ENCODE measurements at places on chromosomes 1 and 21. TPM values are rescaled to one million over a fixed set of nuclear protein-coding genes. Genes with fewer than 3 reads are reported as not detected.
A peak's percentile ranks its signal among the peaks of the same experiment; 100 is the strongest.

DNA sequence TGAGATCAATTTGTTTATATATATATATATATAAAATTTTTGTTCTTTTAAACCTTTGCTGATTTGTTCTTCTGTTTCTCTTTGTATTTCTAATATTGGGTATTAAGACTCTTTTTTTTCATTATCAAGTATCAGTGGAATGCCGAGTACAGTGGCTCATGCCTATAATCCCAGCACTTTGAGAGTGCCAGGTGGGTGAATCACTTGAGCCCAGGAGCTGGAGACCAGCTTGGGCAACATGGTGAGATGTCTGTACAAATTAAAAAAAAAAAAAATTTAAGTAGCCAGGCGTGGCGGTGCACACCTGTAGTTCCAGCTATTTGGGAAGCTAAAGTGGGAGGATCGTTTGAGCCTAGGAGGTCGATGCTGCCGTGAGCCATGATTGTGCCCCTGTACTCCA lies 67.1 kb downstream of the MAST2 start:
- no peak for DNase-seq

DNA sequence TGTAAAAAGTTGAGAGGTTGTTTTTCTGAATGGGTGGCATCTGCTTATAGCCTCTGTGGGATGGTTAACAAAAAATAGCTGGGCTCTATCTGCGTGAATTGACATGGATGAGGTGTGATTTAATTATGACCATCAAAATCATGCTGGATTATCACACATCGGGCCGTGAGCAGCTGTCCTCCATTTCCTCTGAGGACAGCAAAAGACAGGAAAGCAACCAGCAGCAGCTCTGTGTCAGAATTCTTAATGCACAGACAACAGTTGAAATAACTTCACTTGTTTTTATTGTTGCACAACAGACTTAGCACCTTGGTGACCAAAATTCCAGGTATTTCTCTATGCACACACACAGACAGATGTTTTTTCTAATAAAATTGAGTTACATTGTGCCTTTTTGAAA lies 54.5 kb upstream of the LAPTM5 start:
- DNase-seq, result no peak

- no peak for DNase-seq
Measured at GRCh38 chr1:57464756-57465155, 40.9 kb upstream of the DAB1 start.

DNA sequence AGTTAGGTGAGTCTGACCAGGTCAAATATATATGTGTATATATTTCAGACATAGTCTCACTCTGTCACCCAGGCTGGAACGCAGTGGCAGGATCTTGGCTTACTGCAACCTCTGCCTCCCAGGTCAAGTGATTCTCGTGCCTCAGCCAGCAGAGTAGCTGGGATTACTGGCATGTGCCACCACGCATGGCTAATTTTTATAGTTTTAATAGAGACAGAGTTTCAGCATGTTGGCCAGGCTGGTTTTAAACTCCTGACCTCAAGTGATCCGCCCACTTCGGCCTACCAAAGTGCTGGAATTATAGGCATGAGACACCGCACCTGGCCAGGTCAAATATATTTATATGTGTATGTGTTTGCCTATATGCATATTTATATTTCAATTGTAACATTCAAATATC lies 581.5 kb upstream of the B3GALT2 start:
- DNase-seq, result no peak

DNA sequence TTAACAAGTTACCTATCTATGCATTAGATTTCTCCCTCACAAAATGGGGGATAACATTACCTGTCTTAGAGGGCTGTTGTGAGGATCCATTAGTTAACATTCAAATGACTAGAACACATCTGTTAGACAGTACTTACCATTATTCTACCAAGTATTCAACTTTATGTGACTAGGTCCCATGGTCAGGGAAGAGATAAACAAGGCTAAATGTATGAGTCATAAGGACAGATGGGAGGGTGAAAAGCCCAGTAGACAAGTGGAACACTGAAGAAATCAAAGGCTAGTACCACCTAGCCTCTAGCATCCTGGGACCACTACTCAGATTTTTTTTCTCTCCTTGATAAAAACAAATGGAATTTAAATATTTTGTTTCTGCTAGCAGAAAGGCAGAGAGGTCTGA lies 9.0 kb upstream of the VHLL start:
- DNase-seq, result no peak

DNA sequence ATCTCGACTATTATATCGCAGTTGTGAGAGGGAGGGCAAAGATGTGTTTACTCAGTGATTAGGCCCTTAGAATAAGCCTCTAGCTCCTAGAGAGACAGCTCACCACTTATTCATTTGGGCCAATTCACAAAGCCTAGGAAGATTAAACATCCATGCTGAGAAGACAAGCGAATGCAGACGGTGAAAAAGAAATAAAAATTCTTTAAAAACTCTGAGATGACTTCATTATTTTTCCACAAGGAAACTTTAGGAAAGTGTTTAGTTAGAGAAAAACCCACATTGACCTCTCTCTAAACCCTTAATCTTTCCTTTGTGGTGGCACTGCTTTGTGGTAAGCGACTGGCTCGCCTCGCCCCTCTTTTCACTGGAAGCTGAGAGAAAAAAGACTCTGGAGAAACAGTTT lies 146.8 kb upstream of the DMRTA2 start:
- DNase-seq, result no peak

DNA sequence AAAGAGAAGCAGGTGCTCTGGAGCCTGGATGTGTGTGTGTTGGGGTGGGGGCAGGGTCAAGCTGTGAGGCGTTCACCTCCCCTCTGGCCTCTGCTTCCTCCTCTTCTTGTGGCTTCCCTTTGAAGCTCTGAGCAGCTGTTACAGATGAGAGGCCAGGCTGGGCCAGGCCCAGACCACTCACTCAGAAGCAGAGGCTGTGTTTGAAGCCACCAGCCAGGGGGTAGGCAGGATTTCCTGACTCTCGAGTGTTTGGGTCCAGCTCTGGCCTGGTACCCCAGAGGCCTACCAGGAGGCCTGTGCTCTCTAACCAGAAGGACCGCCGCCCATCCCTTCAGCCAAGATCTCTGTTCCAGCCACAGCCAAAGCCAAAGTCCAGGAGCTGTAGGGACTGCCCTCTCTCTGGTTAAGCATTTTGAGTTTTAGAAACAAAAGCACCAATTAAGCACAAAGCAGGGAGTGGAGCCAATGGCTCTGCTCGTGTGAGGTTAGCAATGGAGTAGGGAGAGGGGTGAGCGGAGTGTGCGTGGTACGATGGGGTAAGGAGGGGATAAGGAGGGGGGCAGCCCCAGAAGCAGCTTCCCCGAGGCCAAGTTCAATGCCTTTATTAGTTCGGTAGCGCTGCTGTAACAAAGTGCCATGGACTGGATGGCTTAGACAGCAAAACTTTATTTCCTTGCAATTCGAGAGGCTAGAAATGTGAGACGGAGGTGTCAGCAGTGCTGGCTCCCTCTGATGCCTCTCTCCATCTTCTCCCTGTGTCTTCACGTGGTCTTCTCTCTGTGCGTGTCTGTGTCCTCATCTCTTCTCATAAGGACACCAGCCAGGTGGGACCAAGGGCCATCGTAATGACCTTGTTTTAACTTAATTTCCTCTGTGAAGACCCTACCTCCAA lies 20.5 kb downstream of the RCSD1 start:
- DNase-seq, result no peak

DNA sequence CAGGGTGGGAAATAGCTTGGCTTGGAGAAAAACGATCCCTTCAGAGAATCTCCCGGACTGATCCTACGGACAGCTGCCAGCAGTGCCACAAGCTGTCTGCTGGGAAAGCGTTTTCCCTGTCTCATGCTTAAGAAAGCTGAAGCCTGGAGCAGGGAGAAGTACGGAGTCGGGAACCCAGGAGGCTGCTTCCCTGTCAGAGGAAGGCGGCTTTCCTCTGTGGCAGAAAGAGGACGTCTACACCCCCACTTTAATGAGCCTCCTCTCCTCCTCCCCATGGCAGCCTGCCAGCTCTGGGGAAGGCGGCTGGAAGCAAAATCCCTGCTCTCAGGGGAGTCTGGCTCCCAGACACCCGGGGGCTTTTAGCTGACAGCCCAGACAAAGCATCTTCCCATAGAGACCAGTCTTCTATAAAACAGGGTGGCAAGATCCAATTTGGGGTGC lies 7.3 kb downstream of the KIF21B start:
- no peak for DNase-seq

- peak; percentile 81 for DNase-seq
Measured at GRCh38 chr1:2786329-2787162, 14.9 kb downstream of the TTC34 start.

- no peak for DNase-seq
Measured at GRCh38 chr1:69295265-69295664, 272.5 kb upstream of the LRRC7 start.

Gene SYPL2
- total RNA-seq, result not detected

DNA sequence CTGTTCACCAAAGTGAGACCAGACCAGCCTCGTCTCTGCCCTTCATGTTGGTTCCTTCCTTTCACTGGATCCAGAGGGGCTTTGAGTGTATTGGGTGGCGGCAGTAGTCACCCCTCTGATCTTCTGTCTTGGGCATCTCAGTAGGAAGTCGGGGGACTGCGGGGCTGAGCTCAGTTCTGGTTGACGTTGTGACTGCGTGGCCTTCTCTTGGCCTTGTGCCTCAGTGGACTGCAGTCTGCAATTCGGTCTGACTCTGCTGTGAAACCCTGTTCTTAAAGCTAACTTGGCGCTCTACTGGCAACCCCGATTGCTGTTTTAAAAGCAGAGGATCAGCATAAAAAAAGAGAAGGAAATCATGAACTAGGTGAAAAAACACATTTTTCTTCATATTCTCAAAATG lies 56.7 kb downstream of the SLC37A1 start:
- DNase-seq, result no peak

Gene FAM89A
- total RNA-seq, result 3.3 TPM

Gene CXADR
- 0.52 TPM for total RNA-seq

- no peak for DNase-seq
Measured at GRCh38 chr1:96365076-96365475, 356.5 kb upstream of the PTBP2 start.

- no peak for DNase-seq
Measured at GRCh38 chr1:33908324-33908956, 44.6 kb downstream of the HMGB4 start.

Gene SLC5A9
- not detected for total RNA-seq

Gene ERICH3
- total RNA-seq, result not detected

Gene MFAP2
- total RNA-seq, result not detected

Gene KLF17
- not detected for total RNA-seq

Gene EFNA3
- total RNA-seq, result 0.22 TPM

Gene SZT2
- total RNA-seq, result 72.5 TPM

Gene PLA2G2D
- total RNA-seq, result not detected

Gene FAAH
- total RNA-seq, result 15.0 TPM

DNA sequence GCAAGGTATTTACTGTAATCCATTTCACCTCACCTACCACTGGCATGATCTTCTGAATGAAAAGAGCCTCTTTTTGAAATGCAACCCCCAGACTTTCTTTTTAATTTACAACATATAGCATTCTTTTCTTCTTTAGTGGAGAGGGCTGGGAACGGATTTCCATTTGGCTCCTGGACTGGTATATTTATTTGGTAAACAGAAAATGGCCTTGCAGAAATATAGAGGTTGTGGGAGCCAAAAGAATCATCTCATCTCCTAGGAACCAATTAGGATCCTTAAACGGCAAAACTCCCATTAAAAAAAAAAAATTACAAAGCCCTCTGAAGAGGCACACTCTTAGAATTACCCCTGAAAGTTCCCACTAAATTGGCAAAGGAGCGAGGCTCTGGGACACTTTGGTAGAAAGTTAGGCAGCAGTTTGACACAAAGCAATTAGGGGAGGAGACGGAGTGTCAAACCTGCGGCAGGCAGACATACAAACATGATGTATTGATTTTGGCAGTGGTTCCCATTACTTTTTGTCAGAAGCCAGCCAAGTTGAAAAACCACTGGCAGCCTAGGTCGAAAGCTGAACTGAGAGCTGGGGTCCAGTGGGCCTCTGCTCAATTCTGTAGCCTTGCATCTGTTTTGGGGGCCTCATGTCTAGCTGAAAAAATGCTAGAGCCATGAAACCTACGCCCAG lies 135.1 kb upstream of the MAGI3 start:
- DNase-seq, result no peak

- DNase-seq, result no peak
Measured at GRCh38 chr1:233647073-233647472, 33.2 kb downstream of the KCNK1 start.

DNA sequence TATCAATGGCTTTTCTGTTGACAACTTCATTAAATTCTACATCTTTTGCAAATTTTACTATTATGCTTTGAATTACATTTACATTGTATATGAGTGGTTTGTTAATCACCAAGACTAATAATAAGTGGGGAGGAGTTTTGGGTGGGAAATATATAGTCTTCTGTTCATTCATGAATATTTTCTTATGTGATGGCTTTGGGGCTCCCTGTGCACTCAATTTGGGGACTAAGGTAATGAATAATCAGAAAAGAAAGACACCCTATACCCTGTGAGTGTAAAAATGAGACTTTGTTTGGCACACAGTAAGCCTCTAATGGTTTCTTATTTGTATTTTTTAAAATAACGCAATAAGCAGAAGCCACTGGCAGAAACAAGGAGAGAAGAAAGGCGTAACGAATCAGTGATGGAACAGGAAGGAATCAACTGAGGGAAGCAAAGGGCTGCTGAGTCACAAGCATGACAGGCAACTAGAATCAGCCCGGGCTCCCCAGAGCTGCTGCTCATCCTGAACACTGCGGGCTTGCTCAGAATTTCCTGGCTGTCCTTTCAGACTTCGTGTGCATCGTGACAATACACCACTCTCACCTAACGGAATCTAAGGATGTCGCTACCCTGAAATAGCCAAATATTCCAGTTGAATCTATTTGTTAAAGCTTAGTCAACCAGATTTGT lies 20.8 kb upstream of the RGS2 start:
- no peak for DNase-seq

- no peak for DNase-seq
Measured at GRCh38 chr1:14539953-14540563, 58.4 kb upstream of the KAZN start.

Gene EVA1C
- total RNA-seq, result 12.7 TPM

GRCh38 chr1:195005338-195005737 lies 1602.9 kb downstream of the KCNT2 start:
- no peak for DNase-seq

DNA sequence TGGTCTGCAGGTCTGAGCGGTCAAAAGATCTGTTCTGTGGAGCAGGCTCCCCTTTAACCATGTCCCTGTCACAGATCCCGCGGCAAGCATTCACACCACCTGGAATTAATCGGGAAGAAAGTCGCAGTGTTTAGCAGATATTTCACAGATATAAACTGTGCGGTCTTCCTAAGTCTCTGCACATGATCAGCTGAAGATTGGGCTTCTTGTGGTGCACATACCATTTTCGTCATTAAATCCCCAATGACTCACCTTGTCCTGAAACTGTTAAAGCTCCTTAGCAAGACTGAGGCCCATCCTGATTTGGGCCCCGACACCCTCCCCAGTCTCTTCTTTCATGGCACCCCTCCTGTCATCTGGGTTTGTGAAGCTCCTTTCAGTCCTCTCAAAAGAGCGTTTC lies 158.8 kb downstream of the KIF26B start:
- no peak for DNase-seq

Gene OPRD1
- total RNA-seq, result not detected

- DNase-seq, result no peak
Measured at GRCh38 chr1:3905953-3906671, 6.0 kb upstream of the C1orf174 start.
